Fibroblast of the aortic adventitia (primary cell): ENCODE measurements at places on chromosomes 2 and 18. TPM values are rescaled to one million over a fixed set of nuclear protein-coding genes. Genes with fewer than 3 reads are reported as not detected.

The LIMS3 gene
- 5.6 and 6.1 TPM in 2 replicates for total RNA-seq

The VWA3B gene
- not detected in 2 replicates for total RNA-seq

The FHL2 gene
- 92.4 and 267 TPM in 2 replicates for total RNA-seq

The WDFY1 gene
- total RNA-seq = 62.6 and 95.4 TPM in 2 replicates

The EGR4 gene
- total RNA-seq = not detected in 2 replicates

The RSAD2 gene
- 0.63 and 4.0 TPM in 2 replicates for total RNA-seq

The KCTD1 gene
- 9.9 and 21.8 TPM in 2 replicates for total RNA-seq

The TMEM169 gene
- 0.36 TPM in 1 of 2 replicates, not detected in the other for total RNA-seq

The GTF2A1L gene
- 5.0 TPM in 1 of 2 replicates, not detected in the other for total RNA-seq

The CXCR2 gene
- total RNA-seq = not detected in 2 replicates

The MOCOS gene
- 3.5 and 13.1 TPM in 2 replicates for total RNA-seq

The RESP18 gene
- total RNA-seq = not detected in 2 replicates

The HOXD1 gene
- total RNA-seq = not detected in 2 replicates

The EN1 gene
- total RNA-seq = 0.63 and 0.90 TPM in 2 replicates

The LHCGR gene
- total RNA-seq = 0.25 TPM in 1 of 2 replicates, not detected in the other

The LTBP1 gene
- total RNA-seq = 90.7 and 947 TPM in 2 replicates

The NMS gene
- not detected in 2 replicates for total RNA-seq

The BOLL gene
- total RNA-seq = not detected in 2 replicates

The ERBB4 gene
- 0.16 and 5.8 TPM in 2 replicates for total RNA-seq

The MEP1B gene
- not detected in 2 replicates for total RNA-seq

The CD8A gene
- total RNA-seq = not detected in 2 replicates

The TRIB2 gene
- total RNA-seq = 39.9 and 112 TPM in 2 replicates

The PIEZO2 gene
- 1.6 and 40.2 TPM in 2 replicates for total RNA-seq

The RBM44 gene
- total RNA-seq = 0.27 and 0.65 TPM in 2 replicates

The SAG gene
- not detected in 2 replicates for total RNA-seq

The PSMA8 gene
- total RNA-seq = not detected in 2 replicates

The ARPC2 gene
- 121 and 368 TPM in 2 replicates for total RNA-seq

The MROH2A gene
- total RNA-seq = under 0.01 TPM in 1 of 2 replicates, not detected in the other

The ZBTB7C gene
- 0.09 and 0.41 TPM in 2 replicates for total RNA-seq

The TUBA4B gene
- not detected in 2 replicates for total RNA-seq

The RFX8 gene
- total RNA-seq = 5.3 and 24.1 TPM in 2 replicates

The TUBB8B gene
- total RNA-seq = not detected in 2 replicates

The CYP20A1 gene
- total RNA-seq = 51.7 and 69.4 TPM in 2 replicates

The ARHGAP25 gene
- total RNA-seq = 0.36 and 2.2 TPM in 2 replicates

The VAPA gene
- total RNA-seq = 324 and 436 TPM in 2 replicates

The LCT gene
- not detected in 2 replicates for total RNA-seq

The HMSD gene
- 0.09 and 0.90 TPM in 2 replicates for total RNA-seq

The CPO gene
- total RNA-seq = 0.18 TPM in 1 of 2 replicates, not detected in the other
